ENCODE measurements at places on chromosomes 2 and 18.
A peak's percentile ranks its signal among the peaks of the same experiment; 100 is the strongest.

GRCh38 chr2:240586919-240587800 lies 626 bp downstream of the CAPN10 start:
- DNase-seq, result peak; percentile 48

DNA sequence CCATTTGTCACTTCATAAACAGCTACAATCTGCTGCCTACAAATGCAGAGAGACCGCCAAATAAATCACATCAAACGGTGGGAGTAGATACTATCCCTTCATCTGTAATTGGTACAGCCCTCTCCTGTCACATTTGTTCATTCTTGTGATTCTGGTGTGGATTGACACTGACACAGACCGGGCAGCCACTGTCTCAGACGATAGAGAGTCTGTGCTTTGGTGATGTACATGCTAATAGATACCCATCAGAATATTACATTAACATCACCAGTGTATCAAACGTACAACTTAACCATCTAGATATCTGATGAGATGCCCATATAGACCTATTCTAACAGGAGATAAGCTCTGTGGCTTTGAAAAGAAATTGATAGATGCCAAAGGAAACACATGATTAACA lies 419.7 kb upstream of the ZEB2 start:
- no peak for DNase-seq

DNA sequence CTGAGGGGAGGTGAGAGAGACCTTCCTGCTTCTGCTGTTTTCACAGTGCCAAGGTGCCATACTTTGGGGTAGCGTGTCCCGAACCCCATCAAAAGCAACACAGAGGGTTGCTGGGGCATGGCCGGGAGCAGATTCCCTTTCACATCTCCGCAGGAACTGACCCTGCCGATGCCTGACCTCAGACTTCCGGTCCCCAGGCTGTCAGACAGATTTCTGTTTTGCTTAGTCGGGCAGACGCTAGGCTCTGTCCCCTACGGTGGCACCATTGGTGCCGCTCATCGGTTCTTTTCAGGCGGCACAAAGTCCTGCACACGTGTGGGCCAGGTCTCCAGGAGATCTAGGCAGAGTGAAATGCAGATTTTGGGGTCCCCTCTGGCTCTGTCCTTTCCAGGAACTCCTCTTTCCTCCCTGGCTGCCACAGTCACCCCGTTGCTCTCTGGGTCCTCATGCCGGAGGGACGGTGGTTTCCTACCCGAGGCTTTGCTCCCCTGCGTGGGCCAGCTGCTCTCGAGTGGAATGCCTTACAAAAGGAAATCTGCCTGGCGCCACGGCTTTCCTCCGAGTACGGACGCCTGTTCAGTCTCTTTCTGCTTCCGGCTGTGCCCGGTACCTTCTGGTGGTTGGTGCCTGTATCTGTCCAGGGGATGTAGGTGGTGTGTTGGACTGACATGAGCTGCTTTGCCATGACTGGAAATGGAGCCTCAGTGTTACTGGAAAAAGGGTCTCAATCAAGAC lies 39.3 kb downstream of the RTP5 start:
- DNase-seq, result no peak

DNA sequence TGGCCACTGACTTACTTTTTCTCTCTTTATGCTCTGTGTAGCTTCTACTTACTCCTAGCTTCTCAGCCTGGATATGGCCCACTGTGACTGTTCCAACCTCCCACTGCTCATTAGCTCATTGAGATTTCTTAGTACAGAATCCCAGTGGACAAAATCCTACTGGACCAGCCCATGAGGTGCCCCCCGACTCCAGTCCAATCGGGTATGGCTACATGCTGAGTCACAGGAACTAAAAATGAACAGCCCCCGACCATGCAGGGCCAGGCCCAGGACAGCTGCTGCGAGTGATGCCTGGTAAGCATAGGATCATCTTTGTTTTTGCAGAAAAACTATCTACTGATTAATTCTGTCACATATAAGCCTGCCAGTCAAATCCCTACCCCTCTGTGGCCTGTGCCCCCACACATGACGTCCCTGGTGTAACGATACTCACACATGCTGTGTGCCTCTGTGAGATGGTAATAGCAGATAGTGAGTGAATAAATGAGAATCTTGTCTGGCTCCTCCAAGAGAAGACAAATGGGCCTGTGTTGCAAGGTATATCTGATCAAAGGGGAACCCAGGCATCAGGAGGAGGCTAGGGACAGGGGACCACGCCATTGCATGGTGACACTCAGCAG lies 85.9 kb upstream of the KLF7 start:
- DNase-seq, result no peak

GRCh38 chr18:79200546-79201268 lies 131.5 kb downstream of the ATP9B start:
- peak; percentile 28 for DNase-seq

- no peak for DNase-seq
Observed at GRCh38 chr2:128754246-128754724, 435.6 kb upstream of the HS6ST1 start.

DNA sequence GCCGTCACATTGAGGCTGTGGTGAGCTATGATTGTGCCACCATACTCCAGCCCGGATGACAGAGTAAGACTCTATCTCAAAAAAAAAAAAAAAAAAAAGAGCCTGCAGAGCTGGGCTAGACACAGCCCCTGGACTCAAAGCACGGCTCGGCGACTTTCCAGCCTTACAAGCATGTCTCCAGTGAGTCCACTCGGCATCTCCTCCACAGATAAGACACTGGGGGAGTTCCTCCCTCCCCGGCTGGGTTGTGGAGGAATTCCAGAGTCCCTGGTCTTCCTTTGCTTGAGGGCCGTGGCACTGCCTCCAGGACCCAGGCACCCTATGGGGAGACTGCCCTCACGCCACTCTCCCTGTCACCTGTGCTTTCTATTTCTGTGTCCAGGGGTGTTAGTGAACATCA lies 30.9 kb upstream of the RPL31 start:
- no peak for DNase-seq
